T-helper 2 cell treated with Interferon-gamma antibody and Interleukin-4, amounts not matched to agents 5 μg/mL and 100 μg/mL, for 36 hours (primary cell): ENCODE measurements at places on chromosomes 16 and 17.

DNA sequence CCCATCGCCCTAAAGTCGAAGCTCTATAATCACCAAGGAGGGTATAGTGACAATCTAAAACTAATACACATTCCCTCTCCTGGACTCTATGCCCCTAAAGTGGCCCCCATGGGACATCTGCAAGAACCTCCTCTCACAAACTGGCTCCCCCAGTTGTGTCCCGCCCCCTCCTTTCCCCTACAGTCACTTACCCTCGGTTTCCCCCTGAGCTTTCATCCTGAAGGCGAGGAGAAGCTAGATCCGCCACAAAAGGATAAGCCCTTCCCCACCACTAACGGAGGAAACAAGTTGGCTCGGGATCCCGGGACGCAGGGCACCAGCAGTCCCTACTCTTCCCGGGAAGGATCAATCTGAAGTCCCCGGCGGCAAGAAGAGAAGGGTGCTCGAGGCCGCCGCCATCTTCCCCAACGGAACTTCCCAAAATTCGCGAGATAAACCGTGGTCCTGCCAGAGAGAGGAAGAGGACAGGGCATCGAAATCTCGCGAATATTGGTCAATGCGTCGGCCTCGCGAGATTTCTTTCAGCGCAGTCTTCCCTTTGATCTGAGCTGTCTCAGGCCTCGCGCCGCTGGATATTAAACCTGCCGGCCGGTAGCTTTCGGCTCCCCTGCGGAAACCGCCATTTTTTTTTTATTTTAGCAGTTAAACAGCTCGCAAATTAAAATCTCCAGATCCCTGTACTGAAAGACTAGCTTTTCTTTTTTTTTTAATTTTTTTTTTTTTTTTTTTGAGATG, at the start of gene MED1:
MED1 (minus strand) TSS at position 417 of the 735 bp plus-strand sequence; CDS start at position 216, 201 bp downstream.
- H3K27me3 ChIP-seq, result no peaks in the 10 kb centered on the region
- H3K4me1 ChIP-seq, result peaks cover 15% of the 10 kb centered on the region
- H3K36me3 ChIP-seq, result peaks cover 21% of the 10 kb centered on the region
- H3K4me3 ChIP-seq, result peak within 1 kb of the TSS; percentile 97
- peak; percentile 93 for DNase-seq

DNA sequence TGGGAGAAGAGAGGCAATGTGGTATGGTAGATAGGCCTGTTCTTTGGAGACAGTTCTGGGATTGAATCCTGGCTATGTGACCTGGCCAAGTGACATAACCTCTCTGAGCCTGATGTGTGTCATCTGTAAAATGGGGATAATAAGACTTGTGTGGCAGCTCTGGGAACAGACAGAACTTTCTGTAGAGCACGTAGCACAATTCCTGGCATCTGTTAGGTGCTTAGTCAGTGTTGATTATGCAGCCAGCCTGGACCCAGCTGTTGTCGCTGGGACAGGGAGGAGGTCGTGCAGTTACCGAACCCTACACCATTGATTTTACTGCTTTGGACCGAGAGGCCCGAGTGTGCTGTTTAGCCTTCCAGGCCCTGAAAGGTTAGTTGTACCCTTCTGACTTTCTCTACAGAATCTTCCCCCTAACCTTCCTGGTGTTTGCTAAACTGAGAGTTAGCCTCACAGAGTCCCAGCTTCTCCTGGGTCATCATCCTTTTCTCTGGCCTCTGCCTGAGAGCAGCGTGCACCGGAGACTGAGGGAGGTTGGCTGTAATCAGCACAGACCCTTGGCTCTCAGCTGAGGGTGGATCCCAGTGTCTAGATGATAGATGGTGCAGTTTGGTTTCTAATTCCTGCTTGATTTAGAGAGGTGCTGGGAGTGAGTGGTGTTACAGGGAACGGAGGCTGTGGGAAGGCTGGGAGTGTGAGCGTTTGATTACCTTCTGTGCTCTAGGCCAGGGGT, 31.9 kb downstream of the MSI2 start:
- H3K27me3 ChIP-seq, result no peaks in the 10 kb centered on the region
- peak overlapping the region; percentile 7 for H3K27ac ChIP-seq
- DNase-seq, result no peak
- peaks cover 52% of the 10 kb centered on the region for H3K4me1 ChIP-seq

- no peak for DNase-seq
- H3K27ac ChIP-seq, result no peak overlapping the region
- H3K27me3 ChIP-seq, result no peaks in the 10 kb centered on the region
Measured at GRCh38 chr17:15409721-15410250, 57.6 kb downstream of the CDRT4 start.

GRCh38 chr16:14366974-14367707, 262.9 kb downstream of the PARN start:
- H3K27ac ChIP-seq, result no peak overlapping the region
- no peaks in the 10 kb centered on the region for H3K4me1 ChIP-seq
- no peak for DNase-seq
- no peak overlapping the region for H3K4me3 ChIP-seq
- H3K27me3 ChIP-seq, result no peaks in the 10 kb centered on the region

GRCh38 chr17:19650826-19651225, 2.3 kb downstream of the ALDH3A2 start:
- peak overlapping the region; percentile 22 for H3K4me3 ChIP-seq
- H3K27ac ChIP-seq, result no peak overlapping the region
- DNase-seq, result no peak
- no peaks in the 10 kb centered on the region for H3K27me3 ChIP-seq
- peaks cover 30% of the 10 kb centered on the region for H3K4me1 ChIP-seq

DNA sequence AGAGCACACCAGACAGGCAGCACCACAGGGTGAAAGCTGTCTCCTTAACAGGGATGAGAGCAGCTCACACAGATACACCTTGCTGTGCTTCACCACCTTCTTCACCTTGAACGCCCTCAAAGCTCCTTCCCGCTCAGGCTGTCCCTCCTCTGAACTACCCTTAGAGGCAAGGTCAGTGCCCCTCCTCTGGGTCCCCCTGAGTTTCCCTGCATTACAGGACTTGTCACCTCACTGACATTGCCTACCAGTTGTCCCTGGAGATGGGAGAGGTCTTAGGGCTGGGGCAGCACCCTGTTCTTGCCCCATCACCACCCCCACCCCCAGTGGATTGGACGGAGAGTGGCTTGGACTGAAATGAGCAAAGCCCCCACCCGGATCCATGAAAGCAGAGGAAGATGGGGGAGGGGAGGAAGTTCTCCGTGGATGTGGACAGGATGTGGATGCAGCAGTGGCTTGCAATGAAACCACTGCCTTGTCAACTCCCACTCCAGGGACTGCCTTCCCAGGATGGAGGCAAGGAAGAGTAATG, 73.2 kb upstream of the CDH5 start:
- H3K27ac ChIP-seq, result no peak overlapping the region
- no peaks in the 10 kb centered on the region for H3K4me1 ChIP-seq
- H3K4me3 ChIP-seq, result no peak overlapping the region

GRCh38 chr17:62092784-62093183, 27.7 kb upstream of the MED13 start:
- DNase-seq, result no peak
- no peak overlapping the region for H3K4me3 ChIP-seq
- peaks cover 9% of the 10 kb centered on the region for H3K4me1 ChIP-seq
- H3K27ac ChIP-seq, result no peak overlapping the region
- no peaks in the 10 kb centered on the region for H3K36me3 ChIP-seq

GRCh38 chr17:29807520-29808361, 122.3 kb downstream of the SSH2 start:
- H3K4me3 ChIP-seq, result no peak overlapping the region
- H3K36me3 ChIP-seq, result no peaks in the 10 kb centered on the region
- H3K27me3 ChIP-seq, result no peaks in the 10 kb centered on the region
- peak; percentile 45 for DNase-seq
- H3K4me1 ChIP-seq, result peaks cover 17% of the 10 kb centered on the region

- H3K27me3 ChIP-seq, result peaks cover 14% of the 10 kb centered on the region
- H3K36me3 ChIP-seq, result no peaks in the 10 kb centered on the region
- H3K4me3 ChIP-seq, result no peak overlapping the region
- no peaks in the 10 kb centered on the region for H3K4me1 ChIP-seq
Measured at GRCh38 chr17:34249478-34249877, 5.6 kb upstream of the CCL2 start.

GRCh38 chr17:7380321-7380720, 568 bp upstream of the TNK1 start:
- peaks cover 5% of the 10 kb centered on the region for H3K4me1 ChIP-seq
- no peak overlapping the region for H3K4me3 ChIP-seq
- H3K27ac ChIP-seq, result no peak overlapping the region

GRCh38 chr17:63834431-63835166, 7.1 kb upstream of the FTSJ3 start:
- DNase-seq, result peak; percentile 64
- H3K4me1 ChIP-seq, result peaks cover 32% of the 10 kb centered on the region
- peaks cover 63% of the 10 kb centered on the region for H3K36me3 ChIP-seq
- H3K27me3 ChIP-seq, result no peaks in the 10 kb centered on the region
- no peak overlapping the region for H3K4me3 ChIP-seq

DNA sequence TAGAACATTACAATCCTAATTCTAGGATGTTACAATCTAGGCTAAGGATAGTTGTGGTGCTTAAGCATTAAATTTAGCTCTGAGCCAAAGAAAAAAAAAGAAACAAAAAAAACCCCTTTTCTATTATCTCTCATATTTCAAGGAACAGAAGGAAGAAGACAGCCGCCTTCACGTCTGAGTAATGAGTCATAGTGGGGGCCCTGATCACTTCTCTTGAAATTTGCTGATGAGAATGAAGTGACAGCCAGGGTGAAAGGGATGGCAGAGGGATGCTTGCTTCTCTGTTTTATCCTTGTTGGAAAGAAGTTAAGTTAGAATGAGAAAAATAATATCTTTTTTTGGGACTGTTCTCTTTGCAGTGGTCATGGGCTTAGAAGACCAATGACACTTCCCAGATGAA, 82.6 kb upstream of the MPHOSPH6 start:
- no peak overlapping the region for H3K27ac ChIP-seq
- no peaks in the 10 kb centered on the region for H3K27me3 ChIP-seq
- peak; percentile 6 for DNase-seq
- H3K4me3 ChIP-seq, result no peak overlapping the region
- peaks cover 4% of the 10 kb centered on the region for H3K4me1 ChIP-seq

- H3K4me1 ChIP-seq, result no peaks in the 10 kb centered on the region
- H3K27ac ChIP-seq, result no peak overlapping the region
- no peak for DNase-seq
- peaks cover 48% of the 10 kb centered on the region for H3K36me3 ChIP-seq
- no peak overlapping the region for H3K4me3 ChIP-seq
- H3K27me3 ChIP-seq, result no peaks in the 10 kb centered on the region
Measured at GRCh38 chr16:1639282-1639681, 27.1 kb downstream of the CRAMP1 start.

GRCh38 chr17:14069251-14070021, at the start of gene COX10:
Gene COX10, plus strand, starts transcription at chr17:14069504. Its CDS starts 102 bp downstream, at chr17:14069606.
- H3K36me3 ChIP-seq, result peaks cover 58% of the 10 kb centered on the region
- H3K27me3 ChIP-seq, result no peaks in the 10 kb centered on the region
- DNase-seq, result peak; percentile 88
- H3K4me3 ChIP-seq, result peak within 1 kb of the TSS; percentile 98
- peaks cover 41% of the 10 kb centered on the region for H3K4me1 ChIP-seq

DNA sequence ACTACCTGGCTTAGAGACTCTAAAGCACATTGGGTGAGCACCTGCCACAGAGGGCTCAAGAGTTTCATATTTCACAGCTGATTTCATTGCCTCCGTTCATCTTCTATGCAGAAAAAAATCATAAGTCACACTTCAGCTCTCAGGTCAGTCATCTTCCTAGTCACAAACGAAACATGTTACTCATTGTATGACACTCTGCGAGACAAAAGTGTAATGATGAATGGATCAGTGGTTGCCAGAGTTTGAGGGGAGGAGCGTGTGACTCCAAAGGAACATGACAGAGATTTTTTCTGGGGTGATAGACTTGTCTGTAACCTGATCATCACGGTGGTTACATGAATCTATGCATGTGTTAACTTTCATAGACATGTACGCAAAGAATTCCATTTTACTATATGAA, 195.2 kb upstream of the CNTNAP4 start:
- DNase-seq, result no peak
- H3K4me3 ChIP-seq, result no peak overlapping the region
- H3K27ac ChIP-seq, result no peak overlapping the region
- no peaks in the 10 kb centered on the region for H3K4me1 ChIP-seq
- H3K36me3 ChIP-seq, result no peaks in the 10 kb centered on the region

- H3K27me3 ChIP-seq, result no peaks in the 10 kb centered on the region
- H3K4me3 ChIP-seq, result no peak overlapping the region
- H3K36me3 ChIP-seq, result peaks cover 1% of the 10 kb centered on the region
- peaks cover 11% of the 10 kb centered on the region for H3K4me1 ChIP-seq
- DNase-seq, result no peak
- H3K27ac ChIP-seq, result peak overlapping the region; percentile 59
Measured at GRCh38 chr17:82110298-82110697, 12.3 kb upstream of the FASN start.

- no peak overlapping the region for H3K27ac ChIP-seq
- no peaks in the 10 kb centered on the region for H3K27me3 ChIP-seq
- DNase-seq, result peak; percentile 66
- H3K4me1 ChIP-seq, result peaks cover 10% of the 10 kb centered on the region
- H3K36me3 ChIP-seq, result no peaks in the 10 kb centered on the region
- no peak overlapping the region for H3K4me3 ChIP-seq
Measured at GRCh38 chr17:56819431-56820145, 14.1 kb downstream of the C17orf67 start.

- H3K27ac ChIP-seq, result no peak overlapping the region
- no peak for DNase-seq
- no peaks in the 10 kb centered on the region for H3K4me1 ChIP-seq
- H3K36me3 ChIP-seq, result no peaks in the 10 kb centered on the region
- H3K27me3 ChIP-seq, result peaks cover 2% of the 10 kb centered on the region
Measured at GRCh38 chr17:50596191-50597037, 35.9 kb downstream of the CACNA1G start.

GRCh38 chr17:50887705-50888245, 21.6 kb upstream of the TOB1 start:
- H3K27me3 ChIP-seq, result peaks cover 29% of the 10 kb centered on the region
- no peak overlapping the region for H3K27ac ChIP-seq
- DNase-seq, result no peak
- H3K36me3 ChIP-seq, result no peaks in the 10 kb centered on the region

GRCh38 chr16:67664871-67665270, 1.7 kb downstream of the ENKD1 start:
- H3K27me3 ChIP-seq, result no peaks in the 10 kb centered on the region
- H3K27ac ChIP-seq, result no peak overlapping the region
- DNase-seq, result no peak
- H3K36me3 ChIP-seq, result no peaks in the 10 kb centered on the region
- H3K4me1 ChIP-seq, result peaks cover 7% of the 10 kb centered on the region

DNA sequence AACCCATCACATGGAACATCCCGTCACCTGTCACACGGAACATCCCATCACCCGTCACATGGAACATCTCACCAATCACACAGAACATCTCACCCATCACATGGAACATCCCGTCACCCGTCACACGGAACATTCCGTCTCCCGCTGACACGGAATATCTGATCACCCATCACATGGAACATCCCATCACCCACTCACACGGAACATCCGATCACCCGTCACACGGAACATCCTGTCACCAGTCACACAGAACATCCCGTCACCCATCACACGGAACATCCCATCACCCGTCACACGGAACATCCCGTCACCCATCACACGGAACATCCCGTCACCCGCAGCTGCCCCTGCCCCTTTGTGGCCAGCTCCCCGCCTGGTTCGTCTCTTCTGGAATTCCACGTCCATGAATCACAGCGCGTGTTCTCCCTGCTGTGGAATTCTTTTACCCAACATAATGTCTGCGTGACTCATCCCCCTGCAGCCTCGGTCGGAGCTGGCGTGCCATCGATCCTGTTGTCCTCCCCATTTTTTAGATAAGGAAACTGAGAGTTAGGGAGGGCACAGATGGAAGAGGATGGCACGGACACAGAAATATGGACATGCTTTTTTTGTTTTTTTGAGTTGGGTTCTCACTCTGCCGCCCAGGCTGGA, 5.6 kb downstream of the CPNE7 start:
- H3K27ac ChIP-seq, result no peak overlapping the region
- H3K36me3 ChIP-seq, result no peaks in the 10 kb centered on the region
- peaks cover 7% of the 10 kb centered on the region for H3K27me3 ChIP-seq
- H3K4me3 ChIP-seq, result no peak overlapping the region
- no peak for DNase-seq
- no peaks in the 10 kb centered on the region for H3K4me1 ChIP-seq
